A172 (cell line): ENCODE measurements at places on chromosomes 2 and 18. TPM values are rescaled to one million over a fixed set of nuclear protein-coding genes. Genes with fewer than 3 reads are reported as not detected.
A peak's percentile ranks its signal among the peaks of the same experiment; 100 is the strongest.

DNA sequence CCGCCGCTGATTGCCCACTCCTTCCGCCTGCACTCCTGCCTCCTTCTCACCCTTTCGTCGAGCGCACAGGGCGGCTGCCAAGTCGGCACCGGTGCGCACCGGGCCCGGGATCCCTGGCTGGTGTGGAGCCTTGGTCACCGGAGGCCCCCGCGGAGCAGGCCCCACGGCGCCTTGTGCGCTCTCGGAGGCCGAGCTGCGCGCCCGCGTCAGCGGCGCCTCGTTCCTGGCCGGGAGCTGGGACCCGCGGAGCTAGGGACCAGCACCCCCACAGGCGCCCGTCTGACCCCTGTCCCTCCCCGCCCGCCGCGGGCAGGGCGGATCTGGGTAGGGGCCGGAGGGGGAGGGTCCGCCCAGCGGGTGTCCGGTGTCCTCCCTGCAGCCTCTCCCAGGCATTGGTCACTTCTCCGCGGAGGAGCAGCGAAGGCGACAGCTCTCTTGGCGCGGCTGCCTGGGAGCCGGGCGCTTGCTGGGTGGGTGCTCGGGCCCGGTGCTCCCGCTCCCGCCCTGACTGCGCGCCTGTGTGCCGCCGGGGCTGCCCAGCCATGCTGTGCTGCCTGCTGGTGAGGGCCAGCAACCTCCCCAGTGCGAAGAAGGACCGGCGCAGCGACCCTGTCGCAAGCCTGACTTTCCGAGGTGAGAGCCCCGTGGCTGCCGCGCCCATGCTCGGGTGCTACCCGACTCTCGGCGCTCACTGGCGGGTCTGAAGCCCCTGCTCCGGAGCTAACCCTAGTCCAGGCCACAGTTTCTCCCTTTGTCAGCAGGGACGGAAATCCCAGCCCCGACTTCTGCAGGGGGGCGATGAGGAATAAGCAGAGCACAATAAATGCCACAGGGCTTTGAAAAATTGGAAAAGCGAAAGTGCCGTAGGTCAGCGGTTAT is 13.2 kb downstream of the DYSF start:
- DNase-seq: peak; percentile 35

GRCh38 chr2:234606896-234607295 is 110.0 kb upstream of the ARL4C start:
- no peak for DNase-seq

DNA sequence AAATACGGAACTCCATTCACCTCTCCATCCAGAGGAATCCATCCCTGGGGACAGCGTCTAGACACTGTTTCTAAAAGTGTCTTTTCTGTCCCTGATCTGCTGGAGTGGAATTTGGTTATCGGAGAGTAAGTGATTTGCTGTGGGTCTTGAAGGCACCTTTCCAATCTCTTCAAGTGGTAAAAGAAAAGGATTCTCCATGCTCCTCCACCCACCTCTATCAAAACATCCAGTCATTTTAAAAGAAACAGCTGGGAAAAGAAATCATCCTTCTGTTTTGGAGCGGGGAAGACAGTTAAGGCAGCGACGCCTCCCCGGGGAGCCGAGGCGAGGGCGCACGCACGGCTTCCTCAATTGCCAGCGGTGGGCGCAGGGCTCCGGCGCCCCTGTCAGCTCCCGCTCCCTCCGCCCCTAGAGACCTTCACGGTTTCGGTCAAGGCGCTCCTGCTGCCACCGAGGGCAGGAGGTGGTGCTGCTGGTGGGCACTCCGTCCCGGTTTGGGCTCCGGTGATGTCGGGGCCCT is 547 bp downstream of the SLC35F5 start:
- DNase-seq: peak; percentile 35

- DNase-seq: no peak
Observed at GRCh38 chr2:83661711-83662110, 797.4 kb downstream of the SUCLG1 start.

- DNase-seq: no peak
Observed at GRCh38 chr2:205889114-205889513, 196.9 kb downstream of the INO80D start.

GRCh38 chr2:16114070-16114469 is 173.7 kb downstream of the MYCN start:
- DNase-seq: no peak

DNA sequence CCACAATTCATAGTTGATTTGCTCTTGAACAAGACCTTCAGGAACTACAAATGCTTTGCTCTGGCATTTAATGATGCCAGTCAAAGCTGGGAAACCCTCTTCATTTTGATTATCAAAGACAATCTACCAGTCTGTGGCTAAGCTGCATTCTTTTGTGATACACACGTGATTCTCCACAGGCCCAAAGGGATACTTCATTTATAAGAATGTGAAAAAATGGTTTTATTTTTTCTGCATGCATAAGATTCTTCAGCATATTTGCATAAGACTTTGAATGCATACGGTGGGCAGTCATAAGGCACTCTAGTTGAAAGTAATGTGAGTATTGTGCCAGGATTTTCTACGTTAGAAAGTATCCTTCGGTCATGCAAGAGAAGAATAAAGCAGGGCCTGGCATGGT is 33.0 kb upstream of the ARL5A start:
- no peak for DNase-seq

DNA sequence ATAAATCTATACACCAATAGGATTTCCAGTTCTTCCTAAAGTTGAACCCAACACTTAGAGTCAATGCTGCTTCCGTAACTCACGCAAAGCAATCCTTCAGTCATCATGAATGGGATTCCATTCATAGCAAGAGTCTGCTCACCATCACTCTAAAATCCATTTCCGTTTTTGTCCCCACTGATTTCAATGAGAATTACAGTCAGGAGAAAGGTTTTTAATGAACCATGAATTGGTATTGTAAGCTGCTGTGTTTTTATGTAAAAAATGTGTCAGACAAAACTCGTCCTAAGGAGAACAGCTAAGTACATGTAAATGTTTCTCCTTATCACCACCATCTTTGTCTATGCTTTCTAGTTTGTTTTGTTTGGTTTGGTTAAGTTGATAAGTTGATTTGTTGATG is 391.5 kb downstream of the IRS1 start:
- no peak for DNase-seq

DNA sequence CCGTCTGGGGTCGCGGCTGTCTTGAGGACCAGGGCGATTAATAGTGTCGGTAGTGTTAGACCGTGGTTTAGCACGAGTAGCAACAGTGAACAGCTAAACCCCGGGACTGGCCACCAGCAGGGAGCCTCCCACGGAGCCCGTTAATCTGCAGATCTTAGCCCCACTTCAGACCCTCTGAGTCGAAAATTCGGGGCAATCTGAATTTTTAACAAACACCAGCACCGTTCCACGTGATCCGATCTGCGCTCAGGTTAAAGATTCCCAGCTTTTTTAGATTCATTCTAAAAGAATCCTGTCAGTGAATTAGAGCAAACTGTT is 479 bp upstream of the ATP5F1A start:
- no peak for DNase-seq

DNA sequence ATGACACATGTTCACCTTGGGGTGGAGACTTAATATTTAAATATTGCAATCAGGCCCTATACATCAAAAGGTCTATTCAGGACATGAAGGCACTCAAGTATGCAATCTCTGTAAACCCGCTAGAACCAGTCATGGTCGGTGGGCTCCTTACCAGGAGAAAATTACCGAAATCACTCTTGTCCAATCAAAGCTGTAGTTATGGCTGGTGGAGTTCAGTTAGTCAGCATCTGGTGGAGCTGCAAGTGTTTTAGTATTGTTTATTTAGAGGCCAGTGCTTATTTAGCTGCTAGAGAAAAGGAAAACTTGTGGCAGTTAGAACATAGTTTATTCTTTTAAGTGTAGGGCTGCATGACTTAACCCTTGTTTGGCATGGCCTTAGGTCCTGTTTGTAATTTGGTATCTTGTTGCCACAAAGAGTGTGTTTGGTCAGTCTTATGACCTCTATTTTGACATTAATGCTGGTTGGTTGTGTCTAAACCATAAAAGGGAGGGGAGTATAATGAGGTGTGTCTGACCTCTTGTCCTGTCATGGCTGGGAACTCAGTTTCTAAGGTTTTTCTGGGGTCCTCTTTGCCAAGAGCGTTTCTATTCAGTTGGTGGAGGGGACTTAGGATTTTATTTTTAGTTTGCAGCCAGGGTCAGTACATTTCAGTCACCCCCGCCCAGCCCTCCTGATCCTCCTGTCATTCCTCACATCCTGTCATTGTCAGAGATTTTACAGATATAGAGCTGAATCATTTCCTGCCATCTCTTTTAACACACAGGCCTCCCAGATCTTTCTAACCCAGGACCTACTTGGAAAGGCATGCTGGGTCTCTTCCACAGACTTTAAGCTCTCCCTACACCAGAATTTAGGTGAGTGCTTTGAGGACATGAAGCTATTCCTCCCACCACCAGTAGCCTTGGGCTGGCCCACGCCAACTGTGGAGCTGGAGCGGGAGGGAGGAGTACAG is 108.1 kb downstream of the XRCC5 start:
- peak; percentile 93 for DNase-seq

DNA sequence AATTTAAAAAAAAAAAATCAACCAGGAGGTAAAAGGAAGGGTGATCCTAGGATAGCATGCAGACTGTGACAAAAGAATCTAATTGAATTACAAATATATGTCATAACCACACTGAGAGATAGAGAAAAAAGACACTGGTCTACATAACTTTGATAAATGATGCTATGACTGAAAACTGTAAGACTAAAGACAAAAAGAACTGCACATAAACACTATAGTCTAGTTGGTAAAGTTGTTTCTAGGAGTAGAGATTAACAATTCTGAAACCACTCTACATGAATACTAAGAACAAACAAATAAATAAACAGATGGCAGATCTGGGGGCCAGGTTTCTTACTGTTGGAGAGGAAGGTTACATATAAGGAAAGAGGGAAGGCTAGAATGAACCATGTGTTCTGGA is 14.6 kb upstream of the CHAC2 start:
- no peak for DNase-seq

- DNase-seq: peak; percentile 23
Observed at GRCh38 chr2:138649571-138649970, 130.6 kb downstream of the NXPH2 start.

Gene ATP6V1B1
- total RNA-seq: 0.93 TPM in 1 of 2 replicates, not detected in the other
